ENCODE measurements at places on chromosomes 12 and 14.

GRCh38 chr12:69579029-69579428, 6.2 kb upstream of the CCT2 start:
- no peak for DNase-seq

GRCh38 chr14:28876572-28876945, 110.0 kb downstream of the FOXG1 start:
- DNase-seq: no peak

- no peak for DNase-seq
Measured at GRCh38 chr12:108120863-108121165, 8.3 kb upstream of the WSCD2 start.

- no peak for DNase-seq
Measured at GRCh38 chr12:113569806-113570205, 98.1 kb upstream of the LHX5 start.

DNA sequence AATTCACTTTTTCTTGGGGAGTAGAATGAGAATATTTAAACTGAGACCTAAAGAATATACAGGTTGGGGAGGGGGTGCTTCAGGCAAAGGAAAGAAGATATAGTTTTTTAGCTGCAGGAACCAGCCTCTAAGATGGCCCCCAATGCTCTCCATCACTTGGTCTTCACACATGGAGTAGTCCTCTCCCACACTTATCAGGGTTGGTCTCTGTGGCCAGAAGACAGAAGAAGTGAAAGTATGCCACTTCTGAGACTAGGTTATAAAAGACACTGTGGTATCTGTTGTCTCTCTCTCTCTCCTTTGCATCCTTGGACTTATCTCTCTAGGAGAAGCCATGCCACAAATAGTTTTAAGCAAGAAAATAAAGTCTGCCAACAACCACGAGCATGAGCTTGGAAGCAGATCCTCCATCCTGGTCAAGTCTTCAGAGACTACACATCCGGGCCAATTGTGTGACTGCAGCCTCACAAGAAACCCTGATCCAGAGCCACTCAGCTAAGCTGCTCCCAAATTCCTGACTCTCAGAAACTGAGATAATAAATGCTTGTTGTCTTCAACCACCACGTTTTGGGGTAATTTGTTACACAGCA, 18.0 kb downstream of the PUS7L start:
- no peak for DNase-seq

DNA sequence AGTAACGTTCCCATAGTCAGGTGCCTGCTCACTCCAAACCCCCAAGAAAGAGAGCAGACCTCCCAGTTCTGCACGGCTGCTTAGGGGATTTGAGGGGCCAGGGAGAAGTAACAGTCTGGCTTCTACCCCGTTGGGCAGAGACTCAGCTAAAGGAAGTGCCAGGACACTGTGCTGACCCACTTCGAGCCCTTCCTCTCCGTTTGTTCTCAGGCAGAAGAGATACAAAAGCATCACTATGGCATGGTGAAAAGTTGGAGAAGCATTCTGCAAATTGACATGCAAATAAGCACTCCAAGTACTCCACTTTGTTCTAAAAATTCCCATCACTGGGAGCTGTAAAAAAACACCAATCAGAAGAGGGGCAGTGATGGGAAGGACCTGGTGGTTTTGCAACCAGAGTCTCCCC, 239.1 kb downstream of the EGLN3 start:
- DNase-seq: no peak

DNA sequence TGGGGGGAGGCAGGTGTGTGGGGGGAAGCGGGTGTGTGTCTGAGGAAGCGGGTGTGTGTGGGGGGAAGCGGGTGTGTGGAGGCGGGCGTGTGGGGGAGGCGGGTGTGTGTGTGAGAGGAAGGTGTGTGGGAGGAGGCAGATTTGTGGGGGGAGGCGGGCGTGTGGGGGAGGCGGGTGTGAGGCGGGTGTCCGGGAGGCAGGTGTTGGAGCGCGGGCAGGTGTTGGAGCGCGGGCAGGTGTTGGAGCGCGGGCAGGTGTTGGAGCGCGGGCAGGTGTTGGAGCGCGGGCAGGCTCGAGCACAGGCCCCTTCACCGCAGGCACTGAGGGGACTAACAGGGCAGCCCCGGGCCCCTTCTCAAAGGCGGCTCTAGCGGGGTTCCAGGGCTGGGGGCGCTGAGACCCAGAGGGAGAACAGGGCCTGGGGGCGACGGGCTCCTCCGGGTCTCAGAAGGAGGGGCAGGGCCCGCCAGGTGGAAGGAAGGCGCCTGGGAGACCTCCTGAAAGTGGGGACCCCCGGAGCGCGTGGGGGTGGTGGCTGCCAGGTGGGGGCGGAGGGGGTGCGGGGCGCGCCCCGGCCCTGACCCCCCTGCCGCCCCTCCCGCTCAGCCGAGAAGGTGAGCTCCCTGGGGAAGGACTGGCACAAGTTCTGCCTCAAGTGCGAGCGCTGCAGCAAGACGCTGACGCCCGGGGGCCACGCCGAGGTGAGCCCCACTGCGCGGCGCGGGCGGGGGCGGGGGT, 3.2 kb downstream of the CRIP2 start:
- peak; percentile 59 for DNase-seq

GRCh38 chr12:19190292-19191031, 60.9 kb downstream of the PLEKHA5 start:
- DNase-seq: no peak
